ENCODE measurements at places on chromosomes 1 and 21.
A peak's percentile ranks its signal among the peaks of the same experiment; 100 is the strongest.

DNA sequence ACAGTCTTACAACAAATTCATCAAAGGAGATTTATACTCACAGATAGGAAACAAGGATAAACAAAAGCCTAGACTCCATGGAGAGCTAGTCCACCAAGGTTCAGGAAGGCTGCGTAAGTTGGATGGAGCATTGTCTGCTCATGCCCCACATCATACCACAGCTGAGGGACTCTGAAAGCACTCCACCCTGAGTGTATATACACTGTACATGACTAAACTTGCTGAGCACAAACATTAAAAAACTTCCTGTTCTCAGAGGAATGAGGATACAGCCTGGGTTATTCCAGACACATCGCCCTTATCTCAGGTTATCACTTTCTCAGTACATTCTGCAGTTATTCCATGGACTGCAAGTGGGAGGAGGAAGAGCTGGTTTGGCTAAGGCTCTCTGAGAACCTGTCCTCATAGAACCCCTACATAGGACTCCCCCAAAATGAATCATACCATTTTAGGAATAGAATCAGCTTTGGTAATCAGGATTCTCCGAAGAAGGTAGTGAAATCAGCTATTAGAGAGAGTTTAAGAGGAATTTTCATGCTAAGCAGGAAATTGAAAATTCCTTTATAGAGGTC is 58.0 kb upstream of the PRMT6 start:
- no peak for DNase-seq

DNA sequence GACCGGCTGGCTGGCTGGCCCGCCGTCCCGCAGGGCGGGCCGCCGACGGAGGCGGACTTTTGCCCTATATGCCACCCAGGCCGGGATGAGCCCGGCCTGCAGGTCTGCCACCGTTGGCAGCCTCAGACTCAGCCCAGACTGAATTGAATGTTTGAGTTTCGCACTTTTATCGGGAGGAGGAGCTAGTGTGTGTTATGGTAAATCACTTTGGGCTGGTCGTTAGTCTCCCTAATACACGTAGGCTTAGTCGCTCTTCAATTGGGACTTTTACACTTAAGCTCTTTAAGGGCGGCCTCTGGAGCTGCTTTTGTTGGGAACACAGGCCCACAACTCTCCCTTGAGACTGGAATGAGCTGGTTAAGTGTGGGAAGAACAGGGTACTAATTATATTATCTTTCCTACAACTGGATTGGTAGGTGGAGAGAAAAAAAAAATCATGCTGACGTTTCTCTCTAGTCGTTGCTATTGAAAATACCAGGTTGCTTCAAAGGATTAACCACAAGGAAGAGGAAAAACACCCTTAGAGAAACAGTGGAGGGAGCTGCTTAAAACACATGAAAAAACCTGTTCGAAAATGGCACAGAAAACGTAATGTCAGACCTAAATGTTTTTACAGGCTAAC is 1.4 kb upstream of the IRF2BP2 start:
- no peak for DNase-seq

GRCh38 chr21:33754481-33754880 is 112.2 kb downstream of the ITSN1 start:
- DNase-seq = no peak

- peak; percentile 55 for DNase-seq
Observed at GRCh38 chr1:205227584-205228013, at the start of gene TMCC2. TSS of gene TMCC2 (plus strand) at chr1:205227946. CDS start at chr1:205228565, 619 bp downstream.

GRCh38 chr1:201826830-201827229 is 2.1 kb upstream of the IPO9 start:
- DNase-seq = no peak

DNA sequence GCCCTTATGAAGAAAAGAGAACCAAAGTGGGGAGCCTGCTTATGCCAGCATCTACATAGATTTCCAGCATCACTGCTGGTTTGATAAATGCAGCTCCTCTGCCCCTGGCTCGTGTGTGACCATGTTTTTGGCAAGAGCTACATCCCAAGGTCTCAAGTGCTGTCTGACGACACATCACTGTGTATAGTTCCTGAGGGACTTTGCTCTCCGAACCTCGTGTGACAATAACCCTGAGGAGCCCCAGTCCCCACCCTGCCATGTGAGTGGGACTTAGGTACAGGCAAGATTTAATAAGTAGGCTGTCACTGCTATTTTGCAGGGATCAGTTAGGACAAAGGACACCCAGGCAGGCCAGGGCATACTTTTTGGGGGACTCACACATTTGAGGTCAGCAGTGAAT is 28.8 kb upstream of the RERE start:
- DNase-seq = no peak

GRCh38 chr1:46618754-46619415 is 2.3 kb upstream of the MOB3C start:
- no peak for DNase-seq

DNA sequence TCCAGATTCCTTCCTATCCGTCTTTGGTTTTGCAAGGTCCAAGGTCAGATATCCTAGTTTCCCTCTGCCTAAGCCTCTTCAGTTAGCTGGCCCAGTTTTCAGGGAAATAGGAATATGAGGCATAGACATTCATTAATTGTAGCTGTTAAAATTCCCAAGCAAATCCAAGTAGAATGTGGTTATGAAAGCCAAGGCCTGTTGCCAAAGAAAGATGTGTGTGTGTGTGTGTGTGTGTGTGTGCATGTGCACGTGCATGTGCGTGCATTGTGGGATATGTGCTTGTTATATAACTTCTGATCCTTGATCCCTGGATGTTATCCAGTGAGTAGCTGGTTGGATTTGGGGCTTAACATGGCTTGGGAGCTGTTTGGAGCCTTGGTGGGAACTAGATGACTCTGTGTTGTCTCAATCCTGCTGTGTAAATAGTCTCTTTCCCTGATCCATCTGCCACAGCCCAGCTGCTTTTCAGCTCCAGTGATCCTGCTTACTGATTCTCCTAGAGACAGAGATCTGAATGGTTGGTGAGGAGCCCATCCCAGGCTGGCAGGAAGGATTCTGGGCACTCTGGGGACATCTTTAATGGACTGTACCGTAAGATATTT is 70.6 kb upstream of the GCLM start:
- no peak for DNase-seq

DNA sequence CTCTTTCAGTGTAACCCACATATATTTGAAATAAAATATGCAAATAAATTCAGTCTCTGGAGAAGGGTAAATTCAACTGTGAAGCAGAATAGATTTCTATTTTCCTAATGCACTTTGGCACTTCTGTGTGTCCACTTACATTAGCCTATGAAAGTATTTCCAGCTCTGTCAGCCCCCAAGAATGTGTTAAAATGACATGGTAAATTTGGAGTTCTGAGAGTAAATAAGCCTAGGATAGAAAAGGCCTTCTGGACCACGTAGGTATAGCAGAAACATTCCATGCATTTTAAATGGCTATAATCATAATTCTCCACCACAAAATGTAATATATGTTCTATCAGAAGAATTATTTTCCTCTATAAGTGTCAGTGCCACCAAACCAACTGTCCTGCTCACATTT is 276.2 kb downstream of the NEGR1 start:
- no peak for DNase-seq

- no peak for DNase-seq
Observed at GRCh38 chr1:98110674-98111073, 189.8 kb upstream of the DPYD start.

DNA sequence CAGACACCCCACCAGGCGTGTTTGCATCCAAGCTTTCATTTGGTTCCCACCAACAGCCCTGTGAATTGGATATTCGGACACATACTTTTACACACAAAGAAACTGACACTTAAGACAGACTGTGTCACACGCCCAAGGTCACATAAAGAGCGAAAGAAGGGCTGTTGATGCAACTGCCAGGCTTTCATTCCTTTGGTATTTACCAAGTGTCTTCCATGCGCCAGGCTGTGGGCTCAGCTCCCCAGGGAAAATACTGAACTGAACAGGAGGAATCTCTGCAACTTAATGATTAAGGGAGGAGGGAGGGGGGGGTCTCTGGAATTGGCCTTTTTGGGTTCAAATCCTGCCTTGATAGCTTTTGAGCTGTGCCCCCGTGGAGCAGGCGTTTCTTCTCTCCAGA is 122.8 kb downstream of the ACTL8 start:
- no peak for DNase-seq

GRCh38 chr1:150578272-150579109 is 919 bp downstream of the MCL1 start:
- no peak for DNase-seq

GRCh38 chr1:245310571-245311531 is 156.1 kb downstream of the KIF26B start:
- DNase-seq = no peak

DNA sequence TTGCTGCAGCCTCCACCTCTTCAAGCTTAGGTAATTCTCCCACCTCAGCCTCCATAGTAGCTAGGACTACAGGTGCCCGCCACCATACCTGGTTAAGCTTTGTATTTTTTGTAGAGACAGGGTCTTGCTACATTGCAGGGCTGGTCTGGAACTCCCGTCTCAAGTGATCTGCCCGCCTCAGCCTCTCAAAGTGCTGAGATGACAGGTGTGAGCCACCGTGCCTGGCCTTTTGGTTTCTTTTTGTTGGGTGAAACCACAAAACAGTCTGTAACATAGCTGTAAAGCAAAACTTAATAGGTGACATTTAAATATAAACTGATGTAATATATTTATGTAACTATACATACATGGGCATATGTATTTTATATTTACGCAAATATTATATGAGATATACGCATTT is 3.1 kb upstream of the DNAJC11 start:
- no peak for DNase-seq

DNA sequence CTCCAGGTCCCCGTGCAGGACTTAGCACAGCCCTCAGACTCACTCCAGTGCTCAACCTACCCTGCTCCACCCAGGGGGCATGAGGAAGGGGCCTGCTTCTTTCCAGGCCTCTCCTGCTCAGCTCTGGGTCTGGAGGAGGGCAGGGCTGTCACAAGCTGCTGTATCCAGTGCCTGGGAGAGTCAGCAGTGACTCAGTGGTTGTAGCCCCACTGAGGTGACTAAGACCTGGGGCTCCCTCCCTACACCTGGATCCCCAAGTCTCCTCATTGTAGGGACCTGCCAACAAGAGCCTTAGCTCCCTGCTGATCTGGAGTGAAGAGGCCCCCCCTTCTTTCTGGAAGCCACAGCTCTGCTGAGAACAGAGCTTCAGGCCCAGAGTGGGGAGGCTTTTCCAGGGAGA is 36.1 kb upstream of the FAM131C start:
- DNase-seq = no peak

DNA sequence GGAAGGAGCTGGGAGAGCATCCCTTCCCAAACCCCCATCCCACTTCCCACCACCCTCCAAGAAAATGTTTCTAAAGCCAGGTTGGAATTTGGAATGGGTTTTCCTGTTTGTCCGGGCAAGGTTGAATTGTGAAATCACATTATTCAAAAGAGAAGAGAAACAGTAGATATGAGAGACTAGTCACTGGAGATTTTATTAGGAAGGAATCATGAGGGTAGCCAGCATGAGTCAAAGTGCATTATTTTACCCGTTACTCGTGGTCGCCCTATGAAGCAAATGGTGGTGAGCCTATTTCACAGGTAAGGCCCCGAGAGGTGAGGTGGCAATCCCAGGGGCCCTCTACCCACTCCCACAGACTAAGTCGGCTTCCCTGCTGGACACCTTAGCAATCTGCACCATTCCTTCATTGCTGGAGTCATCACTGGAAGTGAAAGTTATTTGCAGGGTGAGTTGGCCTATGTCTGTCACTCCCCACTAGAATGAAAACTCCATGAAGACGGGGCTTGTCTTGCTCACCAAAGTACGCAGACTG is 52.8 kb downstream of the TOMM20 start:
- no peak for DNase-seq

- DNase-seq = no peak
Observed at GRCh38 chr21:35041881-35042280, 7.2 kb downstream of the RUNX1 start.

DNA sequence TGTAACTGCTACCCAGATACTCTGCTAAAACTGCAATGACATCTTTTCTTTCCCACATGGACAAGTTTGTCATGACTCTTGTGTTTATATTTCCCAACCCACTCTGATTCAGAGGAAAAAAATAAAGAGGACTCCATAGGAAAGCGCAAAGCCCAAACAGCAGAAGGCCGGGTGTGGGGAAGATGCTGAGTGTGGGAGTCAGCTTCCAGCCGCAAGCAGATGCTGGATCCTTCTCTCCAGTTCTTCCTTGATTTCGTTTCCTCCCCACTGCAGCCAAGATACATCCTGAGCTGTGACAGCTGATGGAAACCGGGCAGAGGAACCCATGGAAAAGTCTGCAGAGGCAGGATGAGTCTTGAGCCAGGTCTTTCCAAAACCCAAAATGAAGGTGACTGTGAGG is 498.2 kb downstream of the PLPP3 start:
- DNase-seq = no peak

GRCh38 chr1:68448365-68448764 is 1.4 kb downstream of the RPE65 start:
- no peak for DNase-seq

DNA sequence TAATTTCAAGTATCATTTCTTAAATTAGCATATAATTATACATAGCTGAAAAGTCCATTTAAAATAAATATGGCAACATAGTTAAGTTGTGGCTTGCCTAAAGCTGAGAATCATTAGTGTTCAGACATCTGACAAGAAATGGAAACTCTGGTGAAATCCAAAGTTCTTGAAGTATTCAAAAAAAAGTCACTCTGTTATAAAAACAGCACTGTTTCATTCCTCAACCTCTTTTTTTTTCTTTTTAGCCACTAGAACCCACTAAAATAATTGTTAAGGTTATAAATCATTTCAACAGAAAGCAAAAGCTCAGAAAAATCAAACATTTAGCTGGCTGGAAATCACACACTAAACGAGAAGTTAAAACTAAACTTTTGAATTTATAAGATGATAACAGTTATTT is 476.7 kb downstream of the LTN1 start:
- DNase-seq = no peak

GRCh38 chr1:12009318-12009947 is 9.9 kb upstream of the MIIP start:
- no peak for DNase-seq

GRCh38 chr1:91076834-91077233 is 55.0 kb upstream of the ZNF644 start:
- no peak for DNase-seq

DNA sequence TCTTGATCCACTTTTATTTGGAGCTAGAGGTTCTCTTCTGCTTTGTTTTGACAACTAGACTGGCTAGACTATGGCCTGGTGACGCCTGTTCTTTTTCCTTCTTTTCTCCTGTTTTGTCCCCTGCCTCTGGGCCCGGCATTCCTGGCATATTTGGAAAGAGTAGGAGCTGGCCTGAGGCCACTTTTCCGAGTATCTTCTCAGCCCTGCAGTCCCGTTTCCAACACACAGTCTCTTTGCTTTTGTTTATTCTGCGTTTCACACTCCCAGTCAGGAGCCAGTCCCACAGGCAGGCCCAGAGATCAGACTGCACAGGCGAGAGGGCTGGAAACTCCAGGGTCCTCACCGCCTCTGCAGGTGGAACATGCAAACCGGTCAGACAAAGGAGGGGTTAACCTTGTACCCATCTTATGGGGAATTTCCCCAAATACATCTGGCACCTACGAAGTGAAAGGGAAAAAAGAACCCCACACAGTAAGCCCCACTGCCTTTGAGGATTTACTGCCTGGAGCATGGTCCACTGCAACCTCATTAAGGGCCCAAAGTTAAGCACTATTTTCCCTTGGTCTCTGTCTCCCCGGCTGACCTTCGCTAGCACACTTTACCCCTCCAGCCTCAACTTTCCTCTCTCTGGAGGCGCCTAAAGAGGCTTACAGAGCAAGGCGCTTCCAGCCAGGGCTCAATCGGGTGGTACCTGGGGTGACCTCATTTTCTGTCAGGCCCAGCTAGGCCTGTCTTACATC is 141.1 kb downstream of the TOMM20 start:
- no peak for DNase-seq
